NT2/D1 (cell line): ENCODE measurements at places on chromosomes 1 and 21.
A peak's percentile ranks its signal among the peaks of the same experiment; 100 is the strongest.

- DNase-seq = no peak
Measured at GRCh38 chr1:163168053-163168452, 34.7 kb downstream of the RGS5 start.

DNA sequence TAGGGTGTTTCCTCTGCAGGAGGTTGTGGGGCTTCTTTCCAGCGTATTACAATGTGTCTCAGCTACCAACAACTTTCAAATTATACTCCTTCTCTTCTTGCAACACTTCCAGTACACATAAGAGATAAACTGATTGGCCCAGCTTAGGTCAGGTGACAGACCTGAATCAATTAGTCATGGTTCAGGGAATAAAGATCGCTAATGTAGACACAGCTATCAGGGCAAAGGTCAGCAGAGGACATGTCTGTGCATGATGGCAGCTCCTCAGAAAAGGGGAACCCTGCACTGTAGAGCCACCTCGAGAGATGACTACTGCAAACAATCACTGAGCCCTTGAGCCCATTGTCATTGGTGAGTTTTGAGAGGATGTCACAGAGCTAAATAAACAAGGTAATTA is 36.8 kb upstream of the PKN2 start:
- no peak for DNase-seq

- no peak for DNase-seq
Measured at GRCh38 chr1:161069731-161070270, at the start of gene ARHGAP30. Gene ARHGAP30, minus strand, starts transcription at chr1:161069891. Its CDS starts 267 bp downstream, at chr1:161069624.

GRCh38 chr21:43681650-43682049 is 22.3 kb downstream of the RRP1B start:
- no peak for DNase-seq

- no peak for DNase-seq
Measured at GRCh38 chr21:45224189-45224938, 63.3 kb downstream of the POFUT2 start.

DNA sequence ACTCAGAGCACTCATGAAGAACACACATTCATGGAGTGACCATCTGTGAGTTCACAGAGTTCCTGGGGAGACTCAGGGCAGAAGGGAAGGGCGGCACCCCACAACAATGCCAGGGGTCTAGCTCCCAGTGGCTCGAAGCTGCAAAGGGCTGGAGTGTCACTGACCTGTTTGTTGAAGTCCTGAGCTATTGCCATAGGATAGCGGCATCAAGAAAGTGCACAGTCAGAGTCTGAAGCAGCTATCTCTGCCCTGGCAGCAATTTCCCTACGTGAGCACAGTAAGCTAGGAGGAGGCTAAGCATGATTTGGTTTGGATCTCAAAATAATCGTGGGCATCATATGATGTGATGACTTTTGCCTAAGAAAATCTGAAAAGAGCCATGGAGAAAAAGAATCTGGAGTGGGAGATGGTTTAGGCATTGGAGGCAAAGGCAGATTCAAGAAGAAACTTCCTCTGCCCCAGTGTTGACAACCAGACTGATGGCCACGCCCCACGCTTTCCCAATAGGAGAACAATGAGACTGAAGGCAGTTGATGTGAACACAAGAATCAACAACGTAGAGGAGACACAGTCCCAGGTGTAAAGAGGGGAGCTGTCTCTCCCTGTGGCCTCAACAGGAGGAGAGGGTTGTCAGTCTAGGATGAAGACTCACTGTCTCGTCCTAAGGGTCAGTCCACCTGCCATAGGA is 100.0 kb upstream of the SLC25A33 start:
- DNase-seq = no peak

- DNase-seq = peak; percentile 40
Measured at GRCh38 chr1:81804312-81804711, 3.6 kb downstream of the ADGRL2 start.

DNA sequence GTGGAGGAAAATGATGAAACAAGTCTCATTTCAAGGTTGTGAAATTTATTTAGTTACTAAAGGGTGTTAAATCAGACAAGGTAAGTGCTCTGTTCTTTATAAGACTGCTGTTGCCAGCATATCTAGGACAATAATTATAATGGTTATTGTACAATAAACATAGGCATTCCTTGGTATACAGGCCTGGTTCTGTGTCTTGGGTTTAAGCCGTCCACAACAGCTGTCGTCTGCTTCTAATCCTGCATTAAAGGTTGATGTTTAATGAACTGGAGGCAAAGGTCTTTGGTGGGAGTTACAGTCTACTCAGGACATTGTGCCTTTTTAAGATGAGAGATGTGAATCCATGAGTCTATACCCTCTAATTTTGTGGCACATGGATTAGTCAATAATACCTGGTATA is 23.4 kb upstream of the FMO4 start:
- DNase-seq = no peak

- DNase-seq = no peak
Measured at GRCh38 chr1:168317309-168317708, 36.6 kb downstream of the TBX19 start.

DNA sequence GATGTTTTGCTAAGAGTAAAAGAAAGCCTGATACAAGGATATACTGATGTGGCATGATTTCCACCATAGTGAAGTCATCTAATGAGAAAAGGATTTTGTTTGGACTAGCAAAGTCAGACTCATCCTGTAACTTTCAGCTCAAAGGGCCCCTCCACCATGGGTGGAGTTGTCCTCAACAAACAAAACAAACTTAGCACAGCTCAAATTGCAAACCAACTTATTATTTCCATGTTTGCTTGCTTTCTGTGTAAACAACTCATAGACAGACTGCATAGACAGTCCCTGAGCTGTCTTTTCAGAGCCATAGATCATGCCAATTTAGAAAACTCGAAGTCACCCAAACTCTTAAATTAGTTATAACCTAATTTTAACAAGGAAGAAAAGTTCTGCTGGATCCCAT is 69.4 kb upstream of the VAV3 start:
- DNase-seq = no peak

- DNase-seq = no peak
Measured at GRCh38 chr1:240743705-240744104, 131.8 kb upstream of the GREM2 start.

DNA sequence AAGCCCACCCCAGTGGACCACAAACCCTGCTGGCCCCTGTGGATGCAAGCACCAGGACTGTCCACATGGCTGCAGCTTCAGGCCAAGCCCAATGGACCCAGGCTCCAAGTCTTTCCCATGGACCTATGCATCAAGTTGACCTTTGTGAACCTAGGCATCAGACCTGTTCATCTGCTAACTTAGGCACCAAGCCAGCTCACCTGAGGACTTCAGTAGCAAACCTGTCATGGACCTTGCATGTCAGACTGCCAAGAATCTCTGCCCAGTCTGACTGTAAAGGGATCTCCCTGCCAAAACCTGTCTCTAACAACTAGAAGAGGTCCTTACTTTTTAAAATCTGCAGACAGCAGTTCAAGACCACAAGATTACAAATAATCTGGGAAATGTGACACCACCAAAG is 37.8 kb downstream of the FMO3 start:
- DNase-seq = no peak
